ENCODE measurements at places on chromosomes 1 and 21. TPM values are rescaled to one million over a fixed set of nuclear protein-coding genes. Genes with fewer than 3 reads are reported as not detected.

RBP7 gene
- total RNA-seq = not detected

FLG2 gene
- not detected for total RNA-seq

DNA sequence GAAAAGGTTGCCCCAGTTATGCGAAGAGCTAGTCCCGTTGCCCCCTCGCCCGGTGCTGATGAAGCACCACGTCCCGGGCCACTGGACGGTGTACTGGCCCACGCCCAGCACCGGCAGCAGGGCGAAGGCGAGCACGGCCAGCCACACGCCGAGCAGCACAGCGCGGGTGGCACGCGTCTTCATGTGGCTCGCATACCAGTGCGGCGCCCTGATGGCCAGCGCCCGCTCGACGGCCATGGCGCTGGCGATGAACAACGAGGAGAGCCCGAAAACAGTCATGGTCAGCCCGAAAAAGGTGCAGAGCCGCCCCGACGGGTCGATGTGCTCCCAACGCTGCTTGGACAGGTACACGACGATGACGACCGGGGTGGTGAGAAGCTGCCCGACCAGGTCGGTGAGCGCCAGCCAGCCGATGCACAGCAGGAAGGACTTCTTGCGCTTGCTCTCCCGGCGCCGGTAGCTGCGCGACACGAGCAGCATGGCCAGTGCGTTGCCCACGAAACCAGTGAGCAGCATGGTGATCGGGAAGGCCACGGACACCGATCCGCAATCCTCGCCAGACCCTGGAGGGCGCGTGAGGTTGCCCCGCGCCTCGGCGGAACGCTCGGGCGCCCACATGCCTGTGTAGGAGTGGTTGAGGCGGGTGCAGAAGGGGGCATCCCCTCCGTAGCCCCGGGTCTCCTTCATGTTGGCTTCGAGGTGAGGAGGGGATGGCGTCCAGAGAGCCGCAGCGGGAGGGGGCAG lies 553 bp downstream of the PTGER3 start:
- peak; percentile 29 for DNase-seq

- no peak for DNase-seq
Observed at GRCh38 chr1:30249446-30250337, 473.7 kb downstream of the MATN1 start.

DNA sequence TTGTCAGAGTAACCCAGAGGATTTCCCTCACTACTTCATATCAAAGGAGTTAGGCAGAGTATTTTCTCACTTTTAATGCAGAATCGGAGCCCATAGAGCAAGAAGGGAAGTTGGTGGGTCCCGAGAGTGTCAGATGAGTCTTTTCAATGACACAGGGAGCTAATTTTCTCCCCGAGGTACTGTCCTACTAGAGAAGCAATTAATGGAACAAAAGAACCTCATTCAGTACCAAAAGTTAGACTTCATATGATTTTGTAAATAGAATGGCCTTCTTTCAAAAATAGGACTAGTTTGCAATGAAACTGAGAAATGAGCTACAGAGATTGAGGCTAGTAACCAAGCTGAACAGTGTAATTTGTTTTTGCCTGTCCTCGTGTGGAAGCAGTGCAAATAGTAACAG lies 3.9 kb downstream of the NCAM2 start:
- no peak for DNase-seq

DNA sequence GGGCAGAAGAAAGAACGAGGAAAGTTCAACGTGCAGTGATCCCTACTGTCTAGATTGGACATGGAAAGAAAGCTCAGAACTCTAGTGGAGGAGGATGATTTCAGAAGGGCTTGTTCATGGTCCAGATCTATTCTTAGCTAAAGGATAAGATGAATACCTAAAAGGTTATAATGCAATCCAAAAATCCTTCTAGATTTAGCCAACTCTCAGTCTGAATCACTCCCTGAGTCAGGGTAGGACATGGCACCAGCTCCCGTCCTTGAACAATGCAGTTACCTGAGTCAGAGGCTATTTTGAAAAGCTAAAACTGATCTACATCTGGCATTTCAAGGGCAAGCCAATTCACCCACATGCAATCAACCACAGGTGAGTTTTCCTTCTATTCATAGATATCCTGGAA lies 38.8 kb upstream of the HIVEP3 start:
- no peak for DNase-seq
